ENCODE measurements at places on chromosomes 16 and 17. TPM values are rescaled to one million over a fixed set of nuclear protein-coding genes. Genes with fewer than 3 reads are reported as not detected.

DNA sequence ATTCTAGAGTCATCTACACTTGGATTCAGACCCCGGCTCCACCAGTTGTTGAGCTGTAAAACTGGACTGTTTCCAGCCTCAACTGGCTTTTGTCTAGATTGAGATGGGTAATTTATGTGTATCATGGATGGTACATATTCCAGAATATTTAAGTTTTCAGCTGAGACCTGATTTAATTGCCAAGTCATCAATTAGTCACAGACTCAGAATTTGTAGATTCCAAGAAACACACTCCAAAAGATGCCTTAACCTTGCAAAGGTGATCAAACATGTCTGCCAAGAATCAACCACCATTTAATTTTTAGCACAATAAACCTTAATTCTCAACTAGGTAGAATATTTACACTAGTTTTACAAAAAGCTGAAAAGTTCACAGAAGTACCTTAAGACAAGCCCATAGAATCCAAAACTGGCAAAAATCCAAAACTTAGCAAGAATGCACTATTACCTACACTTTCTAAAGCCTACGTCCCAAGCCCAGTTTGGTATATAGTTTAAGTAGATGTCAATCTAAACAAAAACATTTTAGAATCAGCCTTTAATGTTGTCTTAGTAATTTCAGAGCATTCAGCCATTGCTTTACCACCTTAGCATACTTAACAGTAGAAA lies 17.7 kb downstream of the SIAH1 start:
- DNase-seq: no peak

DNA sequence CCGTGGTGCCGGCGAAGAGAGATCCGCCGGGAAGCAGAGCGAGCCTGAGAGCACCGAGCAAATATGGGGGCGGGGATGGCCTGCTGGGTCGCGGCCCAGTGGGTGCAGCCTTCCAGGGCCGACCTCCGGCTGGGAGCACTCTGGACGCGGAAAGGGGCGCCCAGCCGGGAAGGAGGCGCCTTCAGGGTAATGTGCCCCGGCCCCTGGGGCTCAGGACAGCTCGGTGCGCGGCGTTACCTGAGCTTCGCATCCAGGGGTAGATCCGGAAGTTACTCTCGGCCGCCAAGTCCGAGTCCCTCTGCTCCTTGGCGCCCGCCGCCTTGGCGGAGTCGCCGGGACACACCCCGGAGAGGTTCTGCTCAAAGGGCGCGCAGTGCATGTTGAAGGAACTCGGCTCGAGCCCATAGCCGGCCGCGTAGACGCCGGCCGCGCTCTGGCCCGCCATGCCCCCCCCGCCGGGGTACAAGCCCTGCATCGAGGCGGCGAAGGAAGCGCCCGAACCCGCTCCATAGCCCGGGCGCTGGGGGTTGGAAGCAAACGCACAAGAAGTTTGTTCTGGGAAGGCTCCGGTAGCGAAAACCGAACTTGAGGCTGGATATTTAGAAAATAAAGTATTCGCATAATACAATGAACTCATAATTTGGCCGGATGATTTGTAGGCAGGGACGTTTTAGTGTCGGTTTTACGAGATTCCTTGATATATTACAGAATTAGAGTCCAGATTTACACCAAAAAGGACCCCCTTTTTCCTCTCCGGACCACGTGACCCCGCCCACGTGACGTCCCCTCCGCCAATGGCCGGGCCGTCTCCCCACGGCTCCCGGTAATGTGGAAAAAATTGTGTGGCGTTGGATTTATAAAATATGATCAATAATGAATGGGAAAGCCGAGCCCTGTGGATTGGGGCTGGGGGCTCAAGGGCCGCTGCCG lies at the start of gene HOXB7:
HOXB7 (minus strand) TSS at position 736 of the 930 bp plus-strand sequence; CDS start at position 637, 99 bp downstream.
- DNase-seq: peak; percentile 68

- no peak for DNase-seq
These were observed 31.0 kb upstream of the SLC5A10 start for GRCh38 chr17:18920911-18921441.

DNA sequence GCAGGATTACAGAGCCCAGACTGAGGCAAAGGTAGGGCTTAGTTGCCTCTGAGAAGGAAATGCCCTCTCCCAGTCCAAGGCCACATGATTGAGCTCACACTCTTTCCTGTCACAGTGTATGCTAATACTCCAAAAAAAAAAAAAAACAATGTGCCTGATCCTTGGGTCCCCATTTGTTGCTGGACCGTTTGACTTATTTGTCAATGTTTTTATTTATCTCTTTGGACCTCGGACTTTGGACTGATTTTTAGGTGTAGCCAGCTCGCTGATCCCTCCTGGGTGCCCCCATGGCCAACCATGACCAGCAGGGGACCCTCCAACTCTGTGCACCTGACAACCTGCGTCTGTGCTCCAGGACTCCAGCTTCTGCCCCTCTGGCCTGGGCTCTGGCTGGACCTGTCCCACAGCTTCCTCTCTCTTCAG lies 622 bp upstream of the CCL16 start:
- DNase-seq: no peak

DNA sequence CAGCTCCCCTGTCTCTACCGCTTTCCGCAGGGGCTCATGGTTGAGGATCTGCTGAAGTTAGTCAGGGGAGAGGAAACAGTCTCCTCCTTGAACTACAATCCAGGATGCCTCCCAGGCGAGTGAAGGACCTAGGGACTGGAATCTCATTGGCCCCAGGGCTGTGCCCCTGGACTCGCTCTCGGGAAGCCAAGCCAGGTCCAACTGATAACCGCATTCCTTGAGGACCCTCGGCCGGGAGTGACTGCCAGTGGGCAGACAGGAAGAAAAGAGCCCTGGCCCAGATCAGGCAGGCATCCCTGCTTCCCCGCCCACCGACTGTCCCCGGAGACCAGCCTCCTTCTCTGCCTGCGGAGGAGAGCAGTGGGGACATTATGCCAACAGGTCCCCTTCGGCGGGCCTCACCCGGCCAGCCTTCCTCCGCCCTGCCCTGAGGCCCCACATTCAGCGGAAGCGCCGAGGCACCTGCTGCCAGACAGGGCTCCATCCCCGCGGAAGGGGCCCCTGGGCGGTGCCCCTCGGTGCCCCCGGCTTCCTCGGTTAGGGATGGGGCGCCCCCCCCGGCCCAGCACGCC lies 776 bp downstream of the LRRC75A start:
- no peak for DNase-seq

DNA sequence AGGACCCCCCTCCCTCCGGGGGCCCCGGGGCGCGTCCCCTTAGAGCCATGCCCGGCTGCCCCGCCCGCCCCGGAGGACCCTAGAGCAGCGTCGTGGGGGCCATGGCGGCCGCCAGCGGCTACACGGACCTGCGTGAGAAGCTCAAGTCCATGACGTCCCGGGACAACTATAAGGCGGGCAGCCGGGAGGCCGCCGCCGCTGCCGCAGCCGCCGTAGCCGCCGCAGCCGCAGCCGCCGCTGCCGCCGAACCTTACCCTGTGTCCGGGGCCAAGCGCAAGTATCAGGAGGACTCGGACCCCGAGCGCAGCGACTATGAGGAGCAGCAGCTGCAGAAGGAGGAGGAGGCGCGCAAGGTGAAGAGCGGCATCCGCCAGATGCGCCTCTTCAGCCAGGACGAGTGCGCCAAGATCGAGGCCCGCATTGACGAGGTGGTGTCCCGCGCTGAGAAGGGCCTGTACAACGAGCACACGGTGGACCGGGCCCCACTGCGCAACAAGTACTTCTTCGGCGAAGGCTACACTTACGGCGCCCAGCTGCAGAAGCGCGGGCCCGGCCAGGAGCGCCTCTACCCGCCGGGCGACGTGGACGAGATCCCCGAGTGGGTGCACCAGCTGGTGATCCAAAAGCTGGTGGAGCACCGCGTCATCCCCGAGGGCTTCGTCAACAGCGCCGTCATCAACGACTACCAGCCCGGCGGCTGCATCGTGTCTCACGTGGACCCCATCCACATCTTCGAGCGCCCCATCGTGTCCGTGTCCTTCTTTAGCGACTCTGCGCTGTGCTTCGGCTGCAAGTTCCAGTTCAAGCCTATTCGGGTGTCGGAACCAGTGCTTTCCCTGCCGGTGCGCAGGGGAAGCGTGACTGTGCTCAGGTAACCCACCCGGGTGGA lies 759 bp downstream of the ALKBH5 start:
- DNase-seq: peak; percentile 50

DNA sequence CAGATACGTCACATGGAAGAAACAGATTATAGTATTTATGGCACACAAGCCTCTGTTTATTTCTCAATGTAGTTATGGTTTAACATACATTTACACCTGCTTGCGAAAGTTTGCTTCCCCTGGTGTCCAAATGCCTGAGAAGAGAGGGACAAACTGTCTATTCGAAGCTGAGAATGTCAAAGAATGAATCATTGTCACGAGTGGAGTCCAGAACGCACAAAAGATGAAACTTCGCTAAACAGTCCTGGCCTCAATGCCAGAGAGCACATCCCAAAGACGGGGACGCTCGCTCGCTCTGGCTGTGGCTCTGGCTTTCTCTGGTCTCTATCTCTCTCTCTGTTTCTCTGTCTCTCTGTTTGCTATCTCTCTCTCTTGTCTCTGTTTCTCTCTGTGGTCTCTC lies 298.8 kb downstream of the FOXL1 start:
- DNase-seq: no peak

DNA sequence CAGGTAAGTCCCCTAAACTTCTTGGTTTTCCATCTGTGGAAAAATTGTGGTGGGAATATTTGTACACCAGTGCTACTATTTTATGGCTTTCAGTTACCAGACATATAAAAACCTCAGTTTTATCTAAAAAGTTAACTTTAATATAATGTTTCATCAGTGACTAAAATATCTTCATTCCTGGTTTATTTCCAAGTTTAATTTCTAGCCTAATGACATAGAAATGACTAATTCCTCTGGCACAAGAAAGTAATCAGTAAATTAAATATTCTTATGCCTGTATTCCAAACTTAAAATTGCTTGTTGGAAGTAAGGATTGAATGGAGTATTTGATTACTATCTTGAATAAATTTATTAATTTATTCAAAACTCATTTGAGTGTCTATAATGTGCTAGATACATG lies 757.0 kb downstream of the CDH11 start:
- no peak for DNase-seq

DNA sequence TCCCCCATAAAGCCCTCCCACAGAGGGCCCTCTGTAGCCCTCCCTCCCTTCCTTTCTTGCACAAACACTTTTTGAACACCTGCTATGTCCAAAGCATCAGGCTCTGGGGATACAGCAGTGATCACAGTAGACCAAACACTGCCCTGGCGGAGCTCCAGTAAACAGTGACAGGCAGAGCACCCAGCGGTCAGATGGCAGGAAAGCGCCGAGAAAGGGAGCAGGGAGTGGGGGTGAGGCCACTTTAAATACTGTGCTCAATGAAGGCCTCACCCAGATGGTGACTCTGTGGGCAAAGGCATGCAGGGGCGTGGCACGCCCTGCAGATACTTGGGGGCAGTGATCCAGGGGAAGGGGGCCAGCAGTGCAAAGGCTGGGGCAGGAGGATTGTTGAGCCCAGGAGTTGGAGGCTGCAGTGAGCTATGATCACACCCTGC lies 7.6 kb downstream of the PRR29 start:
- no peak for DNase-seq

DNA sequence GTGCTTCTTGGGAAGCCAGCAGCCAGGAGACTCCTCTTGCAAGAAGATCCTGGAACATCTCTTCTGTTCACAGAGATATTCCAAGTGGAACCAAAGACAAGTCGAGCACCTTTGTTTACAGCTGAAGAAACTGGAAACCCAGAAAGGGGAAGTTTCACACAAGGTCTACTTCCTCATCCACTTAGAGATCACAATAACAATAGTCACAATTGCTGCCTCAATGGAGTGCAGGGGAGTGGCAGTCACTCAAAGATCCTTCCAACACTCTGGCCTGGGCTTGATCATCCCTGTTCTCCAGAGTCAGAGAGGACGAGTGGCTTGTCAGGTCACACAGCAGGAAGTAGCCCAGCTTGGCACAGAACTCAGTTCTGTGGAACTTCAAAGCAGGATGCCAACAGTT lies 46.9 kb upstream of the SIAH1 start:
- peak; percentile 27 for DNase-seq

DNA sequence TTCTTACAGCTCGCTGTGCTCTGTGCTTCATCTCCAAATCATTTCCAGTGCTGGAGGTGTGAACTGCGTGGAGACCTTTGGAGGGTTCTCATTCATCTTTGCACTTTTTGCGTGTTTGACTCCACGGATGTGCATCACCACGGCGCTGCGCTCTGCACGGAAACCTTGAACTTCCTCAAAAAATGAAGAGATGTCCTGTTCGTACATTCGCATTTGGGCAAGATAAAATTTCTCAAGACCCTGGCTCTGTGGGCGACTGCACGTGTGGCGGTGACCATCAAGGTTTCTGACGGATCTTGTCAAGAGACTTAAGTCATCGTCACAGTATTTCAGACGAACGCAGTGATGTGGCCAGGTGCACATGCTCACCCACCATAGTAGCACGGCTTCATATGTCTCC lies 10.3 kb upstream of the PVALEF start:
- no peak for DNase-seq

DNA sequence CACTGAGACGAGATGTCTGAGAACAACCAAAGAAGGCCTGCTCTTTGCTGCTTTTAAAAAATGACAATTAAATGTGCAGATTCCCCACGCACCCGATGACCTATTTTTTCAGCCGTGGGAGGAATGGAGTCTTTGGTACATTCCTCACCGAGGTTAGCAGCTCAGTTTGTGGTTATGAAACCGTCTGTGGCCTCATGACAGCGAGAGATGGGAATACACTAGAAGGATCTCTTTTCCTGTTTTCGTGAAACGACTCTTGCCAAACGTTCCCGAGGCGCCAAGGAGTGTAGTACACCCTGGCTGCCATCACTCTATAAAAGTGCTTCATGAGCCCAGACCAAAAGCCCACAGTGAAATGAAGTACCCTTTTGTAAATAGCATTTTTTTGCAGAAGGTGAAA lies 87.8 kb downstream of the CRISPLD2 start:
- DNase-seq: no peak

DNA sequence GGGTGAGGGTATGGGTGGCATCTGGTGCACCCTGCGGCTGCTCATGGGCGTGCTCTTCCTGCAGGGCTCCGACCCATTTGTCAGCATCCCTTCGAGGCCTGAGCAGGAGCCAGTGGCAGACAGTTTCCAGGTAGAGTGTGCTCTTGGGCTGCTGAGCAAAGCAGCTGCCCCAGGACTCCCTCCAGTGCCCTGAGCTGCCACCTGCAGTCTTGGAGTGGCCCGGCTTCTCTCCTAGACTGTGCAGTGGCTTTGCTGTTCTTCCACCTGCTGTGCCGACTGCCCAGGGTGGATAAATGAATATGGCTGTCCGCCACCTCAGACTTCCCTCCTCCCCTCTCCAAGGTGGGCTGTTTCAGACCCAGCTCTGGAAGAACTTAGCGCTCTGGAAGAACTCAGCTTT lies 10.8 kb upstream of the JPT2 start:
- no peak for DNase-seq

GRCh38 chr17:21678393-21679081 lies 13.8 kb upstream of the KCNJ18 start:
- DNase-seq: no peak

- no peak for DNase-seq
These were observed 430.4 kb upstream of the CDH5 start for GRCh38 chr16:65936096-65936495.

GRCh38 chr17:16489431-16489830 lies 2.6 kb downstream of the LRRC75A start:
- DNase-seq: no peak

- DNase-seq: no peak
These were observed 29.0 kb downstream of the SLC25A10 start for GRCh38 chr17:81741049-81741593.

Gene TK1
- 3.8 TPM for total RNA-seq

Gene HOXB3
- total RNA-seq: 2.6 TPM

Gene IRF8
- 248 TPM for total RNA-seq

Gene ABI3
- 6.5 TPM for total RNA-seq

Gene KRTAP4-9
- total RNA-seq: not detected

Gene TBC1D3
- total RNA-seq: 4.2 TPM

Gene C17orf50
- not detected for total RNA-seq

Measured in activated B cell treated with CpG ODN at 0.5 μM for 24 hours (primary cell).